ENCODE measurements at places on chromosomes 6 and 20.
A peak's percentile ranks its signal among the peaks of the same experiment; 100 is the strongest.

GRCh38 chr6:53926505-53926904 is 131.7 kb downstream of the LRRC1 start:
- DNase-seq = no peak

GRCh38 chr6:39922821-39923220 is 11.4 kb downstream of the MOCS1 start:
- DNase-seq = no peak

DNA sequence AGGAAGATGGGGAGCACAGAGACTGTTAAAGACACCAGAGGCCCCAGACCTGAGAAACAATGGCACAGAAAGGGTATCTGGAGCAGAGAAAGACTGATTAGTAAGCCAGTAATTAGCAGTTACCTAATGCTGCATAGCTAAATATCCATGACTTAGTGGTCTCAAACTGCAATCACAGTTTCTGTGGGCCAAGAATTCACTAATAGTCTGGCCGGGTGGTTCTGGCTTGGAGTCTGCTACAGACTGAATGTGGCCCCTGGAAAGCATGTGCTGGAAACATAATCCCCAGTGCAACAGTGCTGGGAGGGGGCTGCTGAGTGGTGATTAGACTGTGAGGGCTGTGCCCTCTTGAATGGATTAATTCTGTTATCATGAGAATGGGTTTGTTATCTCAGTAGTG is 54.1 kb upstream of the VSX1 start:
- DNase-seq = no peak

- peak; percentile 83 for DNase-seq
Measured at GRCh38 chr6:165774903-165775601, 112.0 kb upstream of the PDE10A start.

DNA sequence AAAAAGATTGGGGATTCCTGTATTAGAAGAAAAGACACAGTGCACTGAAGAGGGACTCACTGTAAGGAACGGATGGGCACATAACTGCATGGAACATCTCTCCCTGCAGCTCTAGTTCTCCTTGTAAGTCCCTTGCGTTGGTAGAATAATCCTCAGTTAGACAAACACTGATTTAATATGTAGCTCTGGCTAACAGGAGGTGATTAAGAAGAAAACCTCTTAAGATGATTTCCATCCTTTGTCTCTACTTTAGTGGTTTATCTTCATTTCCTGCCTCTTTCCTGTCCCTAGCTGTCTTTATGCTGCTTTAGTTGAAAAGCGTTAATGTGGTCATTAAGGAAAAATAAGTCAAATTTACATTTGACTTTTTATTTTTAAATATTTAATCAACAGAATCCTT is 86.6 kb downstream of the SLC16A10 start:
- DNase-seq = no peak

GRCh38 chr6:11714116-11714797 is 64.3 kb downstream of the ADTRP start:
- no peak for DNase-seq

- DNase-seq = no peak
Measured at GRCh38 chr20:46063652-46064054, 26.1 kb downstream of the NCOA5 start.

GRCh38 chr6:26554697-26555504 is 16.7 kb downstream of the HMGN4 start:
- DNase-seq = peak; percentile 71

DNA sequence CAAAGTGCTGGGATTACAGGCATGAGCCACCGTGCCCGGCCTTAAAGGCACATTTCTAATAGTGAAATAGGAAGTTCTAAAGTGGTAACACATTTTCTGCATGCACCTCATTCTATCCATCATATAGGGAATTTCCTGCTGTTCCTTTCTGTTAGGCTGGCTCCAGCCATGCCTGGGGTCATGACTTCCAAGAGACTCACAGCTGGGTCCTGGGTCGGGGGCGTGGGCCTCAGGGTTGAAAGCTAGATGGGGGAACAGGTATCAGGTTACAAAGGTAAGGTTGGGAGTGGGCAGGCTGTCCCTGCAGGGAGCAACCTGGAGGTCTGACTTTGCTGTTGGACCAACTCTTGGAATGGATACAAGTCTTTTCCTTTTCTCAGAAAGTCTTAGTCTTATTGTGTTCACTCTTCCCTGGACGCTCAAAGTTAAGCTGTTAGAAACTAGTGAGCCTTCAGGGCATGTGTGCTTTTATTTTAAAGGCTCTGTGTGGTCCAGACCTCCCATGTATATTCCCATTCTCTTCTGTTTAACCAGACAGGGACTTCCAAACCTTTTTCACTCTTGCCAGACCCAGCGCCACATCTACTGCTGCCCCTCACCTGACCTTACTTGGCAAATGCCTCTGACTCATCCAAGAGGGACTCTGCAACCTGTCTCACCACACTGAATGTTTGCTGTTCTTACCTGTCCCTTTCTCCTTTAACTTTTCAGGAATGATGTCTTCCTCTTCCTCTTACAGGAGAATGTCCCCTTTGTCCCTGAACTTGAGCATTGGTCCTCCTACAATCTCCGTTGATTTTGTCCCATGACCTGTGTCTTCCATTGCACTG is 64.4 kb downstream of the TMEM170B start:
- DNase-seq = no peak

DNA sequence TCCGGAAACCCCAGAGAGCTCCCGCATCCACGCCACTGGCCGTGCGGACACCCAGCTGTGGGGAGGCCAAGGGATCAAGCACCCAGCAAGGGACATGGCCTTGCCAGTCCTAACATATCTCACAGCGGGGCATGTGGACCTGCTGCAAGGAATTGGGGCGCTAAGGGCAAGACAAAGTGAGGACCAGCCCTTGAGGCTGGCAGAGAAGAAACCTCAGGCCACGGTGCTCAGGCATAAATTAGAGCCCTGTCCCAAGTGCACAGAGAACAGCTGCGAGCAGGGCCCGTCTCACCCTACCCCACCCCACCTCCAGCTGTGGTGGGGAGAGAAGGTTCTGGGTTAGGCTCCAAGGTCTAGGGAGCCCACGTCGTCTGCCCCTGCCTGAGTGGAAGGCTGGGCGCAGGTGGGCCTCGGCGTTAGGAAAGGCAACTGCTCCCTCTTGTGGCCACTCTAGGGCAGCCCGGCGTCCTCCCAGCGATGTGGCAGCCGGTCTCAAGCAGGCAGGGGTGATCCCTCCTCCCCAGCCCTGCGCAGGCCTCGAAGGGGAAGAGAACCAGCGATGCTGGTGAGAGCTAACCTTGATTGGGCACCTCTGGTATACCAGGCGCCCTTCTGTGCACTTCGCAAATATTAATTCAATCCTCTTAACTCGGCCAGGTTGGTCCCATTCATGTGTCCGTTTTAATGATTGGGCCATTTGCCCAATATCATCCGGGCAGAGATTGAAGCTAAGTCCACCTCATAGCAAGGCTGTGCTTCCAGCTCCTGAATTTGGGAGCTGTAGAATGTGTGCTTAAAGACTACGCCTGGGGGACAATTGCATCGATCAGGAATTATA is 235.8 kb downstream of the NFATC2 start:
- DNase-seq = peak; percentile 48

DNA sequence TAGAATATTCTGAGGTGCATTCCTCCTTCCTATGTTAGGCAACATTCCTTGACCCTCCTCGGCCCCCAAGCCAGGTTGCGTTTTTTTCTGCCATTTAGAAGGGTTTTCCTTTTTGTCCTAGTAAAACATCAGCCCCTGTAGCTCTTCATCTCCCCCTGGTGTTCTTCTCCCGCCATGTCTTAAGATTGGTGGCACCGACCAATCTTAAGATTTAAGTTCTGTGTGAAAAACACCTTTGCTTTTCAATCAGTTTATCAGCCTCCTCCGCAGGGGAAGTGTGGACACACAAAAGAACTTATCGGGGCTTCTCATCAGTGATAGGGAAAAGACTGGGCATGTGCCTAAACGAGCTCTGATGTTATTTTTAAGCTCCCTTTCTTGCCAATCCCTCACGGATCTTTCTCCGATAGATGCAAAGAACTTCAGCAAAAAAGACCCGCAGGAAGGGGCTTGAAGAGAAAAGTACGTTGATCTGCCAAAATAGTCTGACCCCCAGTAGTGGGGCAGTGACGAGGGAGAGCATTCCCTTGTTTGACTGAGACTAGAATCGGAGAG is 719 bp upstream of the EDN1 start:
- DNase-seq = peak; percentile 42

- no peak for DNase-seq
Measured at GRCh38 chr20:62566266-62566665, 76.0 kb upstream of the SLCO4A1 start.

- no peak for DNase-seq
Measured at GRCh38 chr6:104644848-104645247, 214.9 kb downstream of the HACE1 start.

- peak; percentile 76 for DNase-seq
Measured at GRCh38 chr6:132763269-132763668, 5.6 kb upstream of the VNN2 start.

DNA sequence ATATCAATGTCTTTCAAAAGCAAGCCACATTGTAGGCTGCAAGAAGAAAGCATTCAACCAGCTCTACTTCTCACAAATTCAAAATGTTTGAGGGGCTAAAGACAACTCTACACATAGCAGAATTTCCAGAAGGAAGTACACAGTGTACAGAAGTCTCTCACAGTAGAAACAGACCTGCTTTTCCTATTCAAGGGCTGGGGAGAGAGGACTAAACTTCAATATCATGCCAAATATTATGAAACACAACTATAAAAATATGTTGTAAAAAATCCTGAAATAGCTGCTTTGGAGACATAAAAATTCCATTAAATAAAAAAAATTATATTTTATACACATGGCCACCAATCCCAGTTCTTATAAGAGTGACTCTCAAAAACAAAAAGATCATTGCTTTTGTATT is 70.8 kb upstream of the IPCEF1 start:
- DNase-seq = no peak

GRCh38 chr6:112281821-112282615 is 27.7 kb upstream of the LAMA4 start:
- no peak for DNase-seq

DNA sequence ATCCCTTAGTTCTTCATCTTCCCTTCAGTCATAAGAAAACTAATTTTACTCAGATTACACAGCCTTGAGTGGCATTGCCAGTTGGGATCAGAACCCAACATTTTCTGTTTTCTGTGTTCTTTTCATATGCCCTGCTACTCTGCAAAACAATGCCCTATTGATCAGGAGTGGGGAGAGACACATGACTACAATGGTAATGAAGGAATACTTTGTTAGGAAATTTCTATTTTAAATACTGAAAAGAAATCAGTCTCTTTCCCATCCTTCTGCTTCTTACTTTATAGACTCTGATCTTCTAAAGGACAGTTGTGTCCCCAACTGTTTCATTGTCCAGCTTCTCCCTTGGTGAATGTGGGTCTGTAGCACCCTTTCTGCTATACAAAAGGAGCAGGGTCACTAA is 5.5 kb upstream of the PKIB start:
- DNase-seq = no peak

DNA sequence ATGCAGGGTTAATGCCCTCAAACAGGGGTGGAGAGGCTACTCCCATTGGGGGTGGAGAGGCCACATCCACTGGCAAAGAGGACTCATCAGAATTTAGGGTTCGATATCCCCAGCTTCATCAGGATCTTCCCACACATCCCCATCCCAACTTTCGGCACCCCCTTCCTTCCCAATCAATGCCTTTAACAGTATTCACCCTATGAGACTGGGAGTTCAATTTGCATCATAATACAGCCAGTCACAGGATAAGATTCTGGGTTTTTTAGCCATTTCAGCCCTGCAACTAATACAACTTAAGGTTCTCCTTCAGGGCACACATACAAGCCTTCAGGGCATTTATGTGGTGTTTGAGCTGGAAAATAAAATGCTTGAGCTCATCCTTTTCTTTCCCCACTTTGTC is 80.9 kb downstream of the GMDS start:
- DNase-seq = no peak

DNA sequence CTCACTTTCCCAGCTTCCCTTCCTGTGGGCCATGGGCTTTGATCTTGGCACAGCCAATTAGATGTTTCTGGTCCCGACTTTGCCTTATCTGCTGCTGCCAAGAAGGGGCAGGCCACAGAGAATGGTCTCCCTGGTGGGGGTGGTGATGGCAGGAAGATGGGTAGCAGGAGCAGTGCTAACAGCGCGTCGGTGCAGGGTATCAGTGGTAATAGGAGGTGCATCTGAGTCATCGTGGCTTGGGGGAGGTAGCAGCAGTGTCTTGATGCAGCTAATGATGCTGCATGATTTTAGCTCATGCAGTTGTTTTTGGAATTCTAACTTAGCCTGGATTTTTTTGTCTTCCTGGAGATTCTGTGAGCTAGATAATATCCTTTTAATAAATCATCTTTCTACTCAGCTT is 18.9 kb upstream of the MAS1 start:
- peak; percentile 30 for DNase-seq

GRCh38 chr6:143270026-143270425 is 180.5 kb downstream of the ADAT2 start:
- DNase-seq = no peak

DNA sequence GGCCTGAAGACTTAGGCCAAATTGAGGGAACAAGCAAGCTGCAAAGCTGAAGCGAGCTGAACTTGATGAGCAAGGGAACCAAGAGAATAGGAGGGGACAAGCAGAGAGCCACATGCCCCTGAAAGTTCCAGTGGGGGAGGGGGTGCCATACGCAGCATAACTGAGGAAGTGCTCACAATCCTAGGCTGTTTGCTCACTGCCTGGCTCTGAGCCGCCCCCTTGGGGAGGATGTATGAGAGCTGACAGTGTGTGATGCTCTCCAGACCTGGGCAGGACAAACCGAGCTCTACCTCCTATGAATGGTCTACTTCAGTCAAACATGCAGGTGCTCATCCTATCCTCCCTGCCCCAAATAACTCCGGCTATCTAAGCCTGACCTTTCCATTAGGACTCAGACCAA is 52.1 kb downstream of the FAXC start:
- DNase-seq = no peak

GRCh38 chr6:90493332-90493731 is 93.5 kb downstream of the MAP3K7 start:
- peak; percentile 30 for DNase-seq

DNA sequence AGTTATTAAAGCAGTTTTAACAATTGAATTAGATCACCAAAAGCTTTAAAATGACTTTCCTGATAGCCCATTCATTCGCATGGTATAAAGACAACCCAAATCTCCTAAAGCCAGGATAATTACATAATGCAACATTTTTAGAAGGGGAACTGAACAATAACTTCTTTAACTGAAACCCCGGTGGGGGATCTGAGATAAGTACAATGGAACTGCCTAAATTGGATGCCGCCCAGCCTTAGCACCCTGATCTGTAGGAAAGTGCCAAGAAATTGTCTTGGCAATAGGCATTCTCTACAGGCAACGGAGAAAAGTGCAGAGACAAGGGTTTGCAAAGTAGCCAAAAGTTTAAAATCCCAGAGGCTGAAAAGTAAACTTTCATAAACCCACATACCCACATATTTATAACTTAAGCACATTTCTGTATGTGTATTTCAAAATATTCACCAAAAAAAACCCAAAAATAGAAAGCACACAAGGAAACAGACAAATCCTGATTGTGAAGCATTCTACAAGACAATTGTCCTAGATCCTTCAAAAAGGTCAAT is 98.8 kb upstream of the BEND6 start:
- peak; percentile 56 for DNase-seq

GRCh38 chr6:124962639-124963415 is 590 bp downstream of the RNF217 start:
- no peak for DNase-seq

- DNase-seq = no peak
Measured at GRCh38 chr6:33272275-33273128, 627 bp downstream of the RPS18 start.

Data from MV-4-11 (cell line).